ENCODE measurements at places on chromosomes 12 and 14.

GRCh38 chr12:95882080-95882479 is 23.3 kb downstream of the SNRPF start:
- no peak for DNase-seq

DNA sequence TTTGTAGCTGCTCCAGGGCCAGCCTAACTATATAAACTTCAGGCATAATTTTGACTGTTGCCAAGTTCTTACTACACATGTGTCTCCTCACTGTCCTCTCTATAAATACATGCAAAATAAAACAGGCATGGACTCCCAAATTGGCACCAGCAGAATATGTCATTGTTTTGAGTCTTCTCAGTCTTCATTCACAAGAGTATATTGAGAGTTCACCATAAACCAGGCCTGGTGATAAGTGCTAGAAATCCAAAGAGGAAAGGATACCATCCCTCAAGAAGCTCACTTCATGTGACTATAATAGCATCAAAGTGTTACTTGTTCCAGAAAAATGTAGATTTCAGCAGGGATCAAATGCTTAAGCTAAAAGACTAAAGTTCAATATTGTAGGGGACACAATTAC is 13.7 kb downstream of the GPR19 start:
- no peak for DNase-seq

- DNase-seq = no peak
These were observed 11.2 kb downstream of the C2CD5 start for GRCh38 chr12:22533155-22533554.

DNA sequence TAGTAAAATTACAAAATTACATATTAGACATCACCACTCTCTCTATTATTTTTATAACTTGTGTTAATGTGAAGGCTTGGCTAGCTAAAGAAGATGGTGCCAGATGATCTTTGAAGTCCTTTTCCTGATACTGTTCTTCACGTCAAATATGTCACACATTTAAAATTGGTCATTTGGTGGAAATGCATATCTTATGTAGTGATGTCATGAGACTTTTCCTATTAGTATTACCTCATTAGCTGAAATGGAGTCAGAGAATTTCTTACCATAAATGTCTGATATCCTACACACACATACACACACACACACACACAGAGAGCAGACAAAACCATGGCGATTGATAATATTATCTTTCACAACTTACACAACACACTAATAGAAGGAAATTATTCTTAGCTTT is 124.8 kb upstream of the PTPRB start:
- DNase-seq = no peak

GRCh38 chr12:75302225-75302624 is 27.9 kb downstream of the CAPS2 start:
- no peak for DNase-seq
